Activated CD4-positive, CD25-positive, alpha-beta regulatory T cell (primary cell): ENCODE measurements at places on chromosomes 5 and 9.
A peak's percentile ranks its signal among the peaks of the same experiment; 100 is the strongest.

- no peak for DNase-seq
These were observed 63.1 kb downstream of the CXXC5 start for GRCh38 chr5:139711067-139711905.

DNA sequence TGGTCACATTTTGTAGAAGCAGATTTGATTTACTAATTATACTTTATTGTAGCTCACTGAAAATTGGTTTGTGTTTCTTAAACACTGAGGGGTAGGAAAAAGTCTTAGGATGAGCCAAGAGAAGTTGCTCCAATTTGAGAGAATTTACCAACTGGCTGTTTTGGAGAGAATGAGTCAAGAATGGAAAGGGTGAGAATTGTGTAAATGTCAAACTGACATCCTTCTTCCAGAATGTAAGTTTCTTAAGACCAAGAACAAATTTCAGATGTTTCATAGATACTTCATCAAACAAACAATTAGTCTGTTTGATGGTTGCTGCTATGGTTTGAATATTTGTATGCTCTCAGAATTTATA lies 106.2 kb upstream of the TXNDC8 start:
- no peak for DNase-seq

- no peak for DNase-seq
These were observed 126.1 kb upstream of the NFIB start for GRCh38 chr9:14440062-14440461.

DNA sequence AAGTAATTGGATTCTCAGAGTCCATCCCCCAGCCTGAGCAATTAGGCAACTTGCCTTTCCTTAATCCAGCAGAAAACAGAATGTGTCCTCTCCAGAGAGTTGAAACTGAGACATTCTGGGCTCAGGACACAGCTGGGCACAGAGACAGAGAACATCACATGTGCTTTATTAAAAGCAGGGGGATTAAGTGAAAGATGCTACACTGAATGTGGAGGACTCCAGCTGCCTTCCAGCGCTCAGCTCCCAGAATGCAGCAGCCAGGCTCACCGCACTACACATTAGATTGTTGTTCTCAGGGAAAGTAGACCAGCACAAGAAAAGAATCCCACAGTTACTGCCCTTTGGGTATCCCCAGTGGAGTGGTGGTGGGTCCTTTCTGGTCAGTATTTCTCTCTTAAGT lies 141.6 kb upstream of the IL12B start:
- no peak for DNase-seq

- no peak for DNase-seq
These were observed 71.8 kb upstream of the CD180 start for GRCh38 chr5:67268231-67269021.

GRCh38 chr9:78982849-78983248 lies 588.9 kb upstream of the TLE4 start:
- DNase-seq: no peak

DNA sequence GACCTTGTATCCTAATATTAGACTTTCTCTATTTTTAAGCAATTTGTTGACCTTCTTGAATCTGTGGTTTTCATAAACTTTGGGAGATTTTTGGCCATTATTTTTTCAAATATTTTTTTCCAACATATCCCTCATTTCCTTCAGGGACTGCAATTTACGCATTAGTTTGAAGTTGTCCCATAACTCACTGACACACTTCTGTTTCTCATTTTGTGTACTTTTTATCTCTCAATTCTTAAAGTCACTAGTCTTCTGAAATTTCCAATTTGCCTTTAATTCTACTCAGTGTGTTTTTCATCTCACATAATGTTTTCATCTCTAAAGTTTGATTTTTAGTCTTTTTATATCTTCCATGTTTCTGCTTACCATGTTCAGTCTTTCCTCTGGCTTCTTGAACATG lies 356.8 kb downstream of the RAB3C start:
- DNase-seq: no peak

- no peak for DNase-seq
These were observed 2.3 kb downstream of the TYRP1 start for GRCh38 chr9:12695474-12695873.

DNA sequence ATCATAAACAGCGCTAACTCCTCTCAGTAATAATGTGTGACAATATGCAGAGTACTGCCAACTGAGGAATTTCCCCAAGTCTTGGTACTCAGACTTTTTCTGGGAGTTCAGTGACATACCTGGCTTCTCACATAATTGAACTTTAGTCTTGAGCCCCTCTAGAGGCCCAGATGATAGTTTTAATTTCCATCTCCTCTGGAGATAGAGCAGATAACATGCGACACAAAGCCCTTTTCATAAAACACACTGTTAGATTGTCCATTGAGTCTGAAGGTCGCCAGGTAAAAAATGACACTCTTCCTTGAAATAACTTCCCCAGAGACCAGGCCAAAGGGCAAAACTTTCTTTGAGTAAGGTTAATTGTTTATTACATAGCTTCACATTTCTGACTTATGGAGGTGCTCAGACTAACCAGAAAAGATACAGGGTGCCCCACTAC lies 476.0 kb downstream of the RASEF start:
- no peak for DNase-seq

- DNase-seq: no peak
These were observed 30.0 kb downstream of the GFPT2 start for GRCh38 chr5:180323160-180323559.

GRCh38 chr9:27348785-27349697 lies 52.1 kb upstream of the EQTN start:
- DNase-seq: no peak

DNA sequence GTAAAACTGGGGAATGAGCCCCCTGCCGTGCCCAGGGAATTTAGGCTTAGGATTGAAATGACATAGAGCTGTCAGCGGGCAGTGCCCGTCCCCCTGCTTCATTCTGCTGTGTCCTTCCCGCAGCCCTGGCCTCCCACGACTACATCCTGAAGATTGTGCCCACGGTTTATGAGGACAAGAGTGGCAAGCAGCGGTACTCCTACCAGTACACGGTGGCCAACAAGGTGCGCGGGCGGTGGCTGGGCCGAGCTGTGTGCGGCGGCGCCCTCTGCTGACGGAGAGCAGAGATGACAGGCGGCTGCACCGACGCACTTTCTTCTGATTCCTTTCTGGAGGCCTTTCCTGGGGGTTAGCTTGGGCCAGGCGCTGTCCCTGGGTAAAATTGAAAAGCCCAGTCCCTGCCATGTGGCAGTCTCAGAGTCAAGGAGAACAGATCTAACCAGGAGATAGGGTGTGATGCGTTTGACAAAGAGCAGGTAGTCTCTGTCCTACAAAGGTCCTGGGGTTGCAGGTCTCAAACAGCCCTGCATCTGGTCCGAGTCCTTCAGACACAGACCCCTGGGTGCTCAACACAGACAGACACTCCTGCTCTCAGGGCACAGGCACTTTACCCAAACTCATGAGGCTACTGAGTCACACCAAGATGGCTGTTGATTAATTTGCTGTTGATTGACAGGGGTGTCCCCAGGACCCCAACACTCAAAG lies 26.8 kb upstream of the RPL26L1 start:
- DNase-seq: peak; percentile 58

DNA sequence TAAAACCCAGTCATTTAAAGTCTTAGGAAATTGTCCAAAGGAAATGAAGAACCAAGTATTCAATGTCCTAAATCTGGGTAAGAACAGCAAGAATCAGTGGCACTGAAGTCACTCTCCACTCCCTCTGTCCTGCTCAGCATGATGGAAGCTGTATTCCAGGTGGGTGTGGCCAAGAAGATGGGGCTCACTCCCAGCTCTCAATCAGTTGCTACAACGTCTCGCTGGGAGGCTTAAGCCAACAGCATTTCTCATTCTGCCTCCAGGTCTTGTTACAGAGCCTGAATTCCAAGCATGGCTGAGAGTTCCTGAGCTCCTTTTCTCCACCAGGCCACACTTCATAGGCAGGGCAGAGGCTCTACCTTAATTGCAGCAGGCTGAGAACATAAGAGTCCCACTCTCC lies 41.2 kb upstream of the TRIO start:
- DNase-seq: no peak

DNA sequence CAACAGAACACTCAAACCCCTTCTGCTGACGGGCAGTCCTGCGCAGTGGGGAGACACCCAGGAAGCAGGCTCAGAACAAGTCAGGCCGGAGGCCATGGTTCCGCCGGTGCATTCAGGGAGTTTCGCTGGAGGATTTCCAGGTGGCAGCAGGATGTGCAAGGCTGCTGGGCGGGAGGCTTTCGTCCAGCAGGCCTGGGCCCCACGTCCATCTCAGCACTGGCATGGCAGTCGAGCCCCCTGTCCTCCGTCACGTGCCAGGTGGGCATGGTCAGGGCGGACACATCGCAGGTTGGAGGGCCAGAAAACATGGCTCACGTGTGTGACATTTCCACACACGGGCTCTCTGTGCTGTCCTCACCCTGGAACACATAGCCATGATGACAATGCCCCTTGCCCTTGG lies 299.9 kb upstream of the IRX2 start:
- DNase-seq: no peak
